ENCODE measurements at places on chromosomes 5 and 9.

GRCh38 chr5:43313854-43314457 is 744 bp upstream of the HMGCS1 start:
- peak; percentile 23 for DNase-seq

GRCh38 chr5:19928562-19929421 is 59.2 kb downstream of the CDH18 start:
- no peak for DNase-seq

GRCh38 chr9:76761448-76761847 is 2.8 kb upstream of the PCA3 start:
- DNase-seq, result no peak

DNA sequence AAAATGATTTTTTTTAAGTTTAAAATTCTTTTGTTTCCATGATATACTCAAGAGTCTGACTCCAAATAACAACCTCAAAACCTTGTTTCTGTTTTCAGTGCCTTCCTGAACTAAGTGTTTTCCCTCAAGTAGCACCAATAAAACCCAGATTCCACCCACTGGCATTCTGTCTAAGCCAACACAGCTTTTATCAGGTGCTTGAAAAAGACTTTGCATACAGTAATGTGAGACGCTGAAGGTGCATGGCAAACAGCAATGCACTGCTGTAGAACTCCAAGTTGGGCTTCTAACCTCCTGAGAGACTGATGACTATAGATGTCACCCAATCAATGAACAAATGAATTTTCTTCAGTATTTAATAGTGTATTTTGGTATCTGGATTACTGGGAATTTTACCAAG is 95.7 kb downstream of the NFIB start:
- DNase-seq, result no peak

DNA sequence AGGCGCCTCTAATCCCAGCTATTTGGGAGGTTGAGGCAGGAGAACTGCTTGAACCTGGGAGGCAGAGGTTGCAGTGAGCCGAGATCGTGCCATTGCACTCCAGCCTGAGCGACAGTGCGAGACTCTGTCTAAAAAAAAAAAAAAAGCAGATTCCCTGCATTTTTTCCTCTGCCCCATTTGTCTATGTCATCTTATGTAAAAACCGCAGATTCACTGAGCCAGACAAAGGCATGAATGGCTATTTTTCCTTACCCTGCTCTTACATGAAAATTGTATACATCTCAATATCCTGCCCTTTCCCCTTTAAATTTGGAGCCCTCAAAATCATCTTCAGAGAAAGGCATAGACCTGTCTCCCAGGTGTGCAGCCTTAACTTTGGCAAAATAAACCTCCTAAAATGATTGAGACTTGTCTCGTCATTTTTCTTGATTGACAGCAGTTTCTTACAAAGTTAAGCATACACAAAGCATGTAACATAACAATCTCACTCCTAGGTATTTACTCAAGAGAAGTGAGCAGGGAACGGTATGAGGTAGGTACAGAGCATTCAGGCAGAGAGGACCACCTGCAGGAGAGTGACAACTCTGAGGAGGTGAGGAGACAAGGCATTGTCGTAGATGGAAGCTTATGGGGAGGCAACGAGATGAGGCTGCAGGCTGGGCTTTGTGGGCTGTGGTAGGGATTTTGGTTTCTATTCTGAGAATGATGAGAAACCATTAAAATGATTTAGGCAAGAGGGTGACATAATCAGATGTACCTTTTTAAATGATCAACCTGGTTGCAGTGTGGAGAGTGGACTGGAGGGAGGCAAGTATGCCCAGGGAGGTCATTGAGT is 65.7 kb upstream of the IL6ST start:
- peak; percentile 49 for DNase-seq

GRCh38 chr5:81774374-81774773 is 23.5 kb upstream of the SSBP2 start:
- no peak for DNase-seq

DNA sequence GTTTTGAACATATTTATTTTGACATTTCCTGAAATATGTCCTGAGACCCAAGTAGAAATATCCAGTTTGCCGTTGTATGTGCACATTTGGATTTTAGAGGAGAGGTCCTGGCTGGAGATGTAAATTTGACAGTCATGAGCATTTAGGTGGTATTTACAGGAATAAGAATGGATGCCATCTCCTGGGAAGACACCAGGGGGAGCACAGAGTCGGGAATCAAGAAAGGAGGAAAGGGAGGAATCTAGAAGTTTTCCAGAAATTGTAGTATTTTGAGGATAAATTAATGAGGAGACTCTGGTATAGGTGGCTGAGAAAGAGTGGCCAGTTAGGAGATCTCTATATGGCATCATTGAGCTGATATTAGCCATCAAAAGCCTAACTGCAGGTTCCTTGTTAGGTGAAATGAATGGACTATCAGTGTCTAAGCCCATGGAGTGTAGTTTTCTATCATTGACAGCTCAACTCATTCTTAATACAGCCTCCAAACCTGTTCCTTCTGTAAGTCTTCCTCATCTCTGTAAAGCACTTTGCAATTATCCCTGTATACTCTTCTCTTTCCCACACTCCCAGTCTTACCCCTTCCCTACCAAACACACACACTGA is 7.2 kb downstream of the GAPT start:
- no peak for DNase-seq

DNA sequence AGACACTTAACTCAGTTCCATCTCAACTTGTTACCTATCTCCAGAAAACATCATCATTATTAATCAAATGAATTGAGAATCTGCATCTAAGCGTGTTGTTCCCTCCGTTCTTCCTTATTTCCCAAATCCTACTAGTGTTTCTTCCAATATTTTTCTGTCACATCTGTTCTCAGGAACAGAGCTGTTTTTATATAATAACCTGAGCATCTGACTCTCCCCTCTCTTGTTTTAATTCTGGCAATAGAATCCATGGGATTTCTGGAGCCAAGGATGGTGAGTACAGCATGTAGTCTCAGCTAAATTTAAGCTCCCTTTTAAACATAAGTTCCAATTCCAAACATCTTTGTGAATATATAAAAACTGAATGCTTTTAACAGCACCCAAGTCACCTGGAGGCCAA is 558.3 kb downstream of the DTWD2 start:
- DNase-seq, result no peak

DNA sequence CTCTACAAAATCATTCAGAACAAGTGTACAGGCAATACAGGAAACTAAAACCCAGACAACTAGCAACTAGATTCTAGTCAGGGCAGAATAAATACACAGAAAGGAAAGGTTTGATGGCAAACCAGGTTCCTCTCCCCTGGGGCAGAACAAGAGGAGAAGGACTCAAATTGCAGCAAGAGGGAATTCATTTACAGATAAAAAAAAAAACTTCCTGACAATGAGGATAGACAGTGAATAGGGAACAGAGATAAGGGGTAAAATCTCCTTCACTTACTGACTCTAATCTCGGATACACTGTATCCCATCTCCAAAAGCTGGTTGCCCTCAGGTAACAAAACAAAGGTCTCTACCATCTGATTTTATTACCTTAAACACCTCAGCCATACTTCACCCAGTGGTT is 244.0 kb downstream of the SEC61B start:
- no peak for DNase-seq

All from stimulated activated naive CD8-positive, alpha-beta T cell treated with anti-CD3 and anti-CD28 coated beads, Interleukin-15, Interleukin-2, amounts not matched to agents 100 U/mL and 50 U/mL, for 24 hours (primary cell).